NCI-H146 (cell line): ENCODE measurements at places on chromosomes 13 and 19.

- peak; percentile 79 for DNase-seq
Observed at GRCh38 chr19:10602330-10603083, 15.4 kb upstream of the AP1M2 start.

DNA sequence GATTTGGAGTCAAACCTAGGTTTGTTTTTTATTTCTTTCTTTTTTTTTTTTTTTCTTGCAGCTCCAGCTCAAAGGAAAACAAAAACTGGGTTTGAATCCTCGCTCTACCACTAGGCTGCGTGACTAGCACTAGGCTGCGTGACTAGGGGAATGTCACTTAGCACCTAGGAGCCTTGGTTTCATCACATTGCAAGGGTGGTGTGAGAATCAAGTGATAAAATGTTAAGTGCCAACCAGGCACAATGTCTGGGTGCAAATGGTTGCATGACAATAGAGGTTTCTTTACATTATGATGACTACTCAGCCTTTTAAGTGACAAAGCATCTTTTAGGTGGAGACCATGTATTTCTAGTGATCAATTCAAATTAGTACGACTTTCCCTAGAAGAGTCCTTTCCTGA lies 27.9 kb downstream of the RCBTB2 start:
- no peak for DNase-seq

- DNase-seq = peak; percentile 46
Observed at GRCh38 chr19:3556978-3557460, 367 bp downstream of the MFSD12 start.

DNA sequence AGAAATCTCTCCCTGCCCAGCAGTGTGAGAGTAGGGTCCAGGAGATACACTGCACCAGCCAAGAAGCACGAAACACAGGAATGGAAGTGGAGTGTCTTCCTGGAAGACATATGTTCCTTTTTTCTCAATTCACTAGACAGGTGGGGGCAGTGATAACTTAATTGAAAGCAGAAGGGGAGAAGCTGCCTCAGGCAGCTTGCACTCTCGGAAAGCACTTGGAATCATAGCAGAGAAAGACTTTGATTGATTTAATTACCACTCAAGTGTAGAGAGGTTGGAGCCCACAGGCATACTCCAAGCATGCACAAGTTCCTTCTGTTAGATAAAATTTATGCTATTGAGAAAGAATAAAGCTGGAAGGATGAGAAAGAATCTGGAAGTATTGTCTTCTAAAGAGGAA lies 249.4 kb downstream of the SLITRK6 start:
- no peak for DNase-seq

GRCh38 chr13:38688674-38689073 lies 1.8 kb downstream of the FREM2 start:
- no peak for DNase-seq

DNA sequence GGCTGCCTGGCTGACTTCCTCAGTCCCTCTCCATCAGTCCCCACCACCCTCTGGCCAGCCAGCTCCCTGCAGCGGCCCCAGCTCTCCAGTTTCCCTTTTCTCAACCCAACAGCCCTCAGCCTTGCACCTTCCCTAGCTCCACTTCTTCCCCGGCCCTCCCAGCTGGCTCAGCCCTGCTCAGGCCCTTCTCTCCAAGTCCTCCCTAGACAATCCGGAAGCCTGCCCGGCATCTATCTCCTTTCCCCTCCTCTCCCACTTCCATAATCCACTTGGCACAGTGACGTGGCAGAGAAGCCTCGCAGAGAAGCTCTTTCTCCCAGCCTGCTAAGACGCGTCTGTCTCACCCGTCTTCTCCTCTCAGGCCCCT lies 1.1 kb downstream of the UBXN6 start:
- no peak for DNase-seq

GRCh38 chr19:31527443-31527842 lies 178.2 kb upstream of the TSHZ3 start:
- no peak for DNase-seq

- peak; percentile 22 for DNase-seq
Observed at GRCh38 chr13:111322916-111323331, 2.5 kb downstream of the TEX29 start.

GRCh38 chr13:27112006-27112405 lies 59.6 kb downstream of the USP12 start:
- no peak for DNase-seq

GRCh38 chr19:33804021-33804799 lies 7.5 kb downstream of the KCTD15 start:
- DNase-seq = no peak

GRCh38 chr19:47511681-47512080 lies 3.2 kb downstream of the NAPA start:
- no peak for DNase-seq

- DNase-seq = no peak
Observed at GRCh38 chr13:23856008-23856750, 33.0 kb downstream of the MIPEP start.

GRCh38 chr13:112648966-112649690 lies 40.7 kb upstream of the ATP11A start:
- no peak for DNase-seq

- no peak for DNase-seq
Observed at GRCh38 chr13:51422484-51422883, 30.4 kb downstream of the INTS6 start.

- peak; percentile 29 for DNase-seq
Observed at GRCh38 chr19:10808937-10809649, 26.9 kb downstream of the TMED1 start.

GRCh38 chr13:30585748-30586262 lies 31.9 kb upstream of the USPL1 start:
- no peak for DNase-seq

- DNase-seq = no peak
Observed at GRCh38 chr13:42638886-42639285, 64.9 kb downstream of the TNFSF11 start.

DNA sequence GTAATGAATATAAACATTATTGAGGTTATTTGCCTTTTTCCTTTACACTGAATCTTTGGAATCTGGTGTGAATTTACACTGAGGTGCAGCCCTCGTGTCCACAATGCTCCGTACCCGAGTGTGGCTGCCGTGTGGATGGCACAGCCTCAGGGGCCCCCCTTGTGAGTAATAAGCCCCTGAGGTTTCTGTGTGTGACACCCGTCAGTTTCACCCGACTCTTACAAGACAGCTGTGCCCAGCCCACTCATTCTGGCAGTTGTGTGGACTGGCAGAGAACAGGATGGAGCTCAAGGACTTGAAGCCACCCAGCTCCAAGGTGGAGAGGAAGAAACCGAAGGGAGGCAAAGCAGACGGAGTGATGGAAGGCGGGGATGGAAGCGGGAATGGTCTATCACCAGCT lies 7.8 kb downstream of the PROZ start:
- no peak for DNase-seq

DNA sequence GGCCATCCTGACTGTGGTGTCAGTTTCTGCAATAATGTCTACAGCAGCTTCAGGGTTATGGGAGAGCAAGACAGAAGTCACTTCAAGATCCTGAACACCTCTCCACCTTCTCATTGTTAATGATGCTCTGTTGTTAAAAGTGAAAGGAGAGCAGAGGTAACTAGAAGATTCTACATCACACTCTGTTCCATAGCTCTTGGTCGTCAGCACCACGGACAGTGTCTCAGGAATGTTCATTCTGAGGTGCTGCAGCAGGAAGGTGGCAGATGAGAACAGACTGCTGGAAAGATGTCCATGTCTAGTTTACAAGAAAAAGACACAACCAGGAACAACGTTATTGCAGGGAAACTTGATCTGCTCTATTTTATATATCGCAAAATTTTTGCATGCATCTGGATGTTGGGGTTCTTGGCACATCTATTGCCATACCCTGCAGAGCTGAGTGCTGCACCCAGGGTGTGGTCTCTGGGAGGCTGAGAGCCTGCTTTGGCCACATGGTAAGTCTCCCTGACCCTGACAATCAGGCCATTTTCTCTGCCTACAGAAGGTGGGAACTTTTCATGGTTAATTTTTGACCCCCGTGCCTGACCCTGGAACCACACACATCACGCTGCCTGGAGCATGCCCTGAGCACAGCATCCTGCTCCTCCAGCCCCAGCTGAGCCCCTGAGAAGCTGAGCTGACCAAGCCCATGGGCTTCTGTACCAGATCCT lies 12.7 kb downstream of the CEACAM21 start:
- no peak for DNase-seq

DNA sequence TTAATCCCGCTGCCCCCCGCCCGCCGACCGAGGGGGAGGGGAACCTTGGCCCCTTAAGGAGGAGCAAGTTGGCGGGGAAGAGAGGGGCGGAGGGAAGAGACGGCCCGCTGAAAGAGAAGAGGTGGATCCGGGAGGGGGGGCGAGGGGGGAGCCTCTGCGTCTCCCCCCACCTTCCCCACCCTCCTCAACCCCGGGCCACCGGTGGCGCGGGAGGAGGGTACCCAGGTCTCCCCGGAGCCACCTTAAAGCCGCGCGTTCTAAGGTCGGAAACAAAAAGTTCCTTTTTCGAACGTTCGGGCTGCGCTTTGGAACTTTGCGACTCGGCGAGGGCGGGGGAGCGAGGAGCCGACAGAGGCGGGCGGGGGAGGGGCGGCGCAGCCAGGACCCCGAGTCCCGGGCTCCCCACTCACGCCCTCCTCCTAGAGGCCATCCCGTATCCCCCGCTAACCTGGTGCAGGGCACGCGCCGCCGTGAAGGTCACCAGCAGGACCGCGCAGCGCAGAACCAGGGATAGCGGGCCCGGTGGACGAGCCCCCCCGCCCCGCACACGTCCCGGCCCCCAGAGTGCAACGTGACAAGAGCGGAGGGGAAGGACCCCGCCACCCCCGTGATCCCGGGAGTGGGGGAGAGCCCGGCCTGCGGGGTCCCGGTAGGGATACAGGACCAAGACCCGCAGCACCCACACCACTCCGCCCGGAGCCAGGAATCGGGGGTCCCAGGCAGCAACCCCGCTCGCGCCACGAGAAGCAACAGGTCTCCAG lies 659 bp downstream of the ERF start:
- peak; percentile 57 for DNase-seq

- no peak for DNase-seq
Observed at GRCh38 chr19:2797280-2797679, 12.0 kb downstream of the THOP1 start.

- no peak for DNase-seq
Observed at GRCh38 chr13:106919133-106919532, 351.2 kb upstream of the ARGLU1 start.

DNA sequence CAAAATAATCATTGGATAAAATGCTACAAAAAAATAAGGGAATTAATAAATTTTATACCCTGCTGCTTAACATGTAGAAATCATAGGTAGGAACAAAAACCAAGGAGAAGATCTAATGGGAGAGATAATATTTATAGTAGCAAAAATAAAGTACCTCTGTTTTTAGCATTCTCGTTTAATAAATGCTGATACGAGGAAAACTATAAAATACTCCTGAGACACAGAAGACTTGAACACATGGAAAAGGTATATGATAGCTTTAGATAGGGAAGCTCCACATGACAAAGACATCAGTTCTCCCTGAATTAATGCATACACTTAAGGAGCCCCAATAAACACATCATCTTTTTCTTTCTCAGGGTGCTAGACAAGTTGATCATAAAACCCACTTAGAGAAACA lies 44.6 kb upstream of the MCF2L start:
- no peak for DNase-seq

- peak; percentile 53 for DNase-seq
Observed at GRCh38 chr19:1942078-1942933, 1.3 kb downstream of the CSNK1G2 start.

DNA sequence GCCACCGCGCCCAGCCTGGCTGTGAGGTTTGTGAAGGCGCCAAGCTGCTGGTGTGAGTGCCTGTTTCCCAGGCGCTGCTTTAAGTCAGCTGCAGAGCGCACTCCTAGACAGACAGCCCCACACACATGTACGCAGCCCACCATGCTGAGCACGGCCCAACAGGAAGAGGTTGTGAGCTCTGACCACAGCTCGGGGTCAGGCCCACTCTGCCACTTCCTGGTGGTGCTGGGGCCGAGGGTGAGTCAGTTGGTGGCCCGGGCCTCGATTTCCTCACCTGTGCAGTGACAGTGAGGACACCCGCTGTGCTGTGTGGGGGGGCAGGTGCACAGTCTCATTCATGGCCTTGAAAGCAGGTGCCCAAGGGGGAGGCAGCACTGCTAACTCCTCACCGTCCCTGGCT lies 106.7 kb downstream of the KDM4B start:
- DNase-seq = no peak

GRCh38 chr13:27383104-27383921 lies 41.1 kb upstream of the GTF3A start:
- DNase-seq = peak; percentile 17

DNA sequence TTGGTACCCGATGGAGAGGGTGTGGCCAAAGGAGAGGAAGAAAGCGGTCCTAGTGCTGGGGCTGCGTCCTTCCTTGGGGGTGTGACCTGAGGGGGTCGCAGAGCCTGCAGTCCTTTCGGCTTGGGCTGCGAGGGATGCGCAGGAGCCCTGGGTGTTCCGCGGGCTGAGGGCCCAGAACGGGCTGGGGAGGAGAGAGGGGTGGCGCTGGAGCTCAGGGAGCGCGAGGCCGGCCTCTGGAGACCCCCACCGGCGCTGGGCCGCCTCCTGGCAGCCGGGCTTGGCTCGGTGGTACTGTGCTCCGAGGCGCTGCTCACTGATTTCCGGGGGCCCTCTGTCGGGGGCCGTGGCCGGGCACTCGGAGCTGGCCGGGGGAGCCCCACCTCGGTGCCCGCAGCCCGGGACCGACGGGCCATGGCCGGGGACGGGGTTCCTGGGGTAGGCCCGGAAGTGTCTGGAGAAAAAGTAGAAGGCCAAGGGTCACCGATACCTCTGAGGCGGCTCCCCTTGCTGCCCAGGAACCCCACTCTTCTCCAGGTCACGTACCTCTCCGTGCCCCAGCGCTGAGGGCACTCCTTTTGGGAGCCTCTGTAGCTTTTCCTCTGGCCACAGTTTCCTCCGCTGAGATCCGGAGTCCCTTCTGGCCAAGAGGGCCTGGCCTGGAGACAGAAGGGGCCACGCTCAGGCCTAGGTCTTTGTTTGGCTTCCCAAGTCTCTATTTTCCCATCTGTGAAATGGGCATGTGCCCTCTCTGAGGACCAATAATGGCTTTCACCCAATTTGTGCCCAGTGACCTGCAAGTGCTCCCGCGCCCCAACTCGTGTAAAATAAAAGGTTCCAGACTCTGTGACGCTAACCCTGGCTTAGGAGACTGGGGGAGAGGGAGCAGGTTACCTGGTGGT lies 1.6 kb downstream of the PRR36 start:
- DNase-seq = no peak

DNA sequence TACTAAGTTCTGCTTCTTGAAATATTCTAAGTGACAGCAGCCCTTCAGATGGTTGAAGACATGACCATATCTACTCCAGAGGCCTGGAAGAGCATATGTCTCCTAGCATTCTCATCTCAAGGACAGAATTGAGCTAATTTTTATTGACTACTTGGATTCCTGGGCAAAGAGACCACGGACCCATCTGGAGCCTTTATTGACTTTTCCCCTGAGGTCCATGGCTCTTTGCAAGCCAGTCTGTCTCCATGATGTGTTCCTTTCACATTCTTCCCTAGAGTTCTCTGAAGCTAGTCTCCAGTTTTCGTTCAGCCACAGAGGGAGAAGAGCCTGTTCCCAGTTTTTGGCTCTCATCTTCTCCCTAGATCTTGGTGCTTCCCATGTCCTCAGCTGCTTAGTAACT lies 202.7 kb downstream of the PCCA start:
- no peak for DNase-seq

DNA sequence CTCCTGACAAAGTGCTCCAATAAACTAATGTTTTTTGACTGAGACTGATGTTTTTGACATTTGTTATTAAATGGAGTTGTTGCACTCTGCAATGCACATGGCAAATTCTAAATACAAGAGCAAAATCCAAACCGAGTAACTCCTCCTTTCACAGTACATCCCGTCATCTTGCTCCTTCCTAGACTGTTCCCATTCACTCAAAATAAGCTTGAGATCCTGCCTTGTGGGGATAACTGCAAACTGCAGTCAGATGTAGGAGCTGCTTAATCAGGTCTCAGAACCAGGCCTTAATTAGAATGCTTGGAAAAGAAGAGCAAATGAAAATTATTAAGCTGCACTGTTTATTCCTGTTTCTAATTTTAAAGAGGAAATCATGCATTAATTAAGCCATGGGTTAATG lies 134.8 kb upstream of the SPRY2 start:
- DNase-seq = no peak
